ENCODE measurements at places on chromosomes 4 and X. TPM values are rescaled to one million over a fixed set of nuclear protein-coding genes. Genes with fewer than 3 reads are reported as not detected.

GRCh38 chr4:105979506-105979905, 84.2 kb downstream of the NPNT start:
- no peak for DNase-seq
- H3K27ac ChIP-seq, result no peak overlapping the region
- no peaks in the 10 kb centered on the region for H3K27me3 ChIP-seq
- no peak overlapping the region for H3K4me3 ChIP-seq

Gene PHOX2B
- not detected for polyA plus RNA-seq

Gene ZNF630
- 2.0 TPM for polyA plus RNA-seq

Gene TDO2
- polyA plus RNA-seq, result not detected

DNA sequence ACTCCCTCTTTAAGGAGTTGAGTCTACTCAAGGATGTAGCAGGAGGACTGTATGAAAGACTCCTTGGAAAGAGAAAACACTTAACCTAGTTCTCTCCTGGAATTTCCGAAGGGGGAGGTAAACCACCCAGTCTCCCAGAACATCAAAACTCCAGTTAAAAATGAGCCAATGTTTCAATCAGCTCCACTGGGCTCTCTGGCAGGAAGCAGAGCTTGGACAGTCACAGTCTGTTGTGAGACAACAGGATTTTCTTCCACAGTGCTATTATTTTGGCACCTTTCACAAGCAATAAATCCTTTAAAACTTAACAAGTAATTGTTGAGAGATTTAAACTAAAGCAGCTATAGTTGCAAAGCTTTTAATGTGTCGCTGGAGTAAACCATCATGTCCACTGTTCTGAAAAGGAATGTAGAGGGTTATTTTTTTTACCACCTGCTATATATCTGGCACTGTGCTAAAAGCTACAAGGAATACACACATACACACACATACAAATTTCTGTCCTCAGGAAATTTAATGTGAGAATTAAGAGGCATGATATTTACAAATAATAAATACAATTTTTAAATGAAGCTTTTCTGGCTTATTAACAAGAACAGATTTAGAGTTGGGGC, 229.2 kb upstream of the INTU start:
- H3K4me3 ChIP-seq, result no peak overlapping the region
- H3K36me3 ChIP-seq, result no peaks in the 10 kb centered on the region
- H3K27ac ChIP-seq, result no peak overlapping the region
- no peaks in the 10 kb centered on the region for H3K27me3 ChIP-seq
- no peaks in the 10 kb centered on the region for H3K4me1 ChIP-seq

Gene IL21
- polyA plus RNA-seq, result not detected

DNA sequence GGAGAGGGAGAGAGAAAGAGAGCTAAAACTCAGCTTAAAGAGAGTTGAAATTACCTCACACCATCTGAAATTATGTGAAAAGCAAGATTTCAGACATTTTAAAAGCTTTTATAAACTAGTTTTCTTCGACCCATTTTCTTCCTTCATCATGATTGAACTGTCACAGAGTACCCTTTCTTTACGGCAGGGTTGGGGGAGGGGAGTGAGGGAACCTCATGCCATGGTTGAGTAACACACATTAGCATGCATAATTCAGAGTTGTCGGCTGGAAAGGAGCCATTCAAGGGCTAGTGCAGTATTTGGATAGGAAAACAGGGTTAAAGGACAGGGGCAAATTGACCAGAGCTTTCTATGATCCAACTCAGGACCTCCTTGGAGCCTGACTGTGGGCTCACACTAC, 46.2 kb downstream of the PCDH19 start:
- no peaks in the 10 kb centered on the region for H3K4me1 ChIP-seq
- no peak overlapping the region for H3K4me3 ChIP-seq
- DNase-seq, result no peak
- H3K36me3 ChIP-seq, result no peaks in the 10 kb centered on the region

- no peak overlapping the region for H3K4me3 ChIP-seq
- H3K4me1 ChIP-seq, result no peaks in the 10 kb centered on the region
- H3K27me3 ChIP-seq, result no peaks in the 10 kb centered on the region
- H3K27ac ChIP-seq, result no peak overlapping the region
- no peak for DNase-seq
Measured at GRCh38 chr4:45951153-45951552, 172.7 kb downstream of the GABRG1 start.

DNA sequence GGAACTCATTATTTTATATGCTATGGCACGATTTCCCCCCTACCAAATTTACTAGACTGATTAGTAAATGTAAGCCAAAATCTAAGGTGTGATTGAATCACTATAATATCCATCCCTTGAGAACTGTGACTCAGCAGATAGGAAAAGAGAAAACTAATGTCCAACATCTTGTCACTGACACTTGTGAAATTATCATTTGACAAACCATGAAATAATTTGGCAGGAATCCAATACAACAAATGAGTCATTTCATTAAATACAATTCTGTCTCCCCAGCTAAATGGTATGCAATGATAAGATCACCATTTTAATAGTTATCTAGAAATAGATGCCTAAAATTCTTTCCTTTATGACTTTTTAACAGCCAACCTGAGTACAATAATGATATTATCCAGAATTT, 462.3 kb downstream of the DMD start:
- no peaks in the 10 kb centered on the region for H3K36me3 ChIP-seq
- H3K4me3 ChIP-seq, result no peak overlapping the region
- no peak overlapping the region for H3K27ac ChIP-seq
- H3K4me1 ChIP-seq, result no peaks in the 10 kb centered on the region

All from immature natural killer cell (primary cell).